ENCODE measurements at places on chromosomes 1 and 21.

DNA sequence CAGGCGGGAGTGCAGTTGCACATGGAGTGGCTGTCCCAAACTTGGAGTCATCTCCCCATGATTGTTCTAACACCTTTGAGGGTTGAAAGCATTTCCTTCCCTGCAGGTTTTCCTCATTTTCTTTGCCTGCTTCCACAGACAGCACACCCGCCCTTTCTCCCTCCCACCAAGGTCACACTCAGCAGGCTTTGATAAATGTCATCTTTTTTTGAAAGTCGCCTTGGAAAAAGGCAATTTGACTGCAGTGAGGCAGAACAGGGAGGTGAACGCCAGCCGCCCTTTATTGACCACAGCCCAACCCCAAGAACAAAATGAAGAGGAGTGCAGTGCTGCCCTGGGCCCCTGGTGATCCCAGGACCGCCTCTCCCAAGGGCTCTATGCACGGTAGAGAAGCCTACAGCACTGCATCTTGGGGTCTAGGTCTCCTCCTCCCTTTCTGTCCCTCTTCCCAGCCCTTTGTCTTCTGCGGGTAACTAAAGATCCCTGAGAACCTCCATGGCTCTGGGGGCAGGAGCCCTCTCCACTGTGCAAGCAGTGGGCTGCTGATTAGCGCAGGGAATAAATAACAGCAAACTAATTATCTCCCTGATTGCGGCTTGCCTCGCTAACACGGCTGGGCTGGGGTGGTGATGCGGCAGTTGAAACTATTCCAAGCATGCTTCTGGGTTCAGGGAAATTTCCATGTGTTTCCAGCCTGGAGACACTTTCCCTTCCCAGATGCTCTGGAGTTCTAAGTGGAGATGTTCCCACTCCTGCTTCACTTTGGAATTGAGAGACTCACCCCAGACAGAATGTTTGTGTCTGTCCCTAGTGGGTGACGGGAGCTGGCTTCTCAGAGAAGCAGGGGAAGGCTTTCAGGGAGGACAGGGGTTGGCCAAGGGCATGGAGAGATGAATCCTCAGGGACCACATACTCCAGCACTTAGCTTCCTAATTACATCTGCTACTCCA, 11.8 kb upstream of the AMIGO1 start:
- DNase-seq, result no peak

DNA sequence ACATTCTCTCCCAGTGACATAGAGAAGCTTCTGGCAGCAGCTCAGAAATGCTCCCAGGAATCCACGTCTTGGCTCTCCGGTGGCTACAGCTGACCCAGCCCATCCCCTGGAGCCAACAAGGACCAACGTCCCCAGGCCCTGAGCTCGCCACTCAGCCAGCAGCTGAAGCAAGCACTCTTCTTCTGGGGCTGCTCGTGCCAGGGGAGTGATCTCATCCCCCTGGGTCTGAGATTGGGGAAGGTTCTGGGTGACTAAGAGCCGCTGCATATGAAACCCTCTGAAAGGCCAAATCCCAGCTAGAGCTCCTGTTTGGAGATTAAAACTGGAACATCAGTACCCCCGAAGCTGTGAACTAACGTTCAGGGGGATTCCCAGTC, 487.9 kb downstream of the NPHP4 start:
- no peak for DNase-seq

GRCh38 chr21:44378646-44379514, 25.5 kb downstream of the TRPM2 start:
- DNase-seq, result no peak

GRCh38 chr1:80441664-80442063, 1359.1 kb upstream of the ADGRL2 start:
- DNase-seq, result no peak

DNA sequence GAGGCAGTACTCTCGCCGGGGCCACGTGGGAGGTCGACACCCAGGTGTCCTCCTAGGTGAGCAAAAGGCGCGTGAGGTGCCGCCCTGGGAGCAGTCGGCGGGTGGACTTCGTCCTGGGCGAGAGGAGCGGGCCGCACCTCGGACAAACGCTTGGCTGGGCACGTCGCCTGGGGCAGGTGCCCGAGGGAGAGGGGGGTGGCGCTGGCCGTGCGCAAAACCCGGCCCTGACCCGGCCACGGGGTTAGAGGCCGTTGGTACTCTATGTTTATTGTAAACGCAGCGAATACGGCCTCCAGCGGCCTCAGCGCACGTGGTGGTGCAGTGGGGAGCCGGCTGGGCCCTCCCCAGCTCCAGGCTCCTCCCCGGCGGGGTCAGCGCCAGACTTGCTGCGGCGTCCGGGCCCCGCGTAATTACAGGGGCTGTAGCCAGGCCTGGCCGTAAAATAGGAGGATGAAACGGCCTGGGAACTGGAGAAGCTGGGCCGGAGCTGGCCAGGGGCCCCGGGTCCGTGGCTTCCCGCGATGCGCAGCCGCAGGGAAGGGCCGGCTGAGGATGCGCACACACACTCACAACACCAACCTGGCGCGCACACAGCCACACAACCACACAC, 1.6 kb upstream of the EFNA1 start:
- DNase-seq, result no peak

DNA sequence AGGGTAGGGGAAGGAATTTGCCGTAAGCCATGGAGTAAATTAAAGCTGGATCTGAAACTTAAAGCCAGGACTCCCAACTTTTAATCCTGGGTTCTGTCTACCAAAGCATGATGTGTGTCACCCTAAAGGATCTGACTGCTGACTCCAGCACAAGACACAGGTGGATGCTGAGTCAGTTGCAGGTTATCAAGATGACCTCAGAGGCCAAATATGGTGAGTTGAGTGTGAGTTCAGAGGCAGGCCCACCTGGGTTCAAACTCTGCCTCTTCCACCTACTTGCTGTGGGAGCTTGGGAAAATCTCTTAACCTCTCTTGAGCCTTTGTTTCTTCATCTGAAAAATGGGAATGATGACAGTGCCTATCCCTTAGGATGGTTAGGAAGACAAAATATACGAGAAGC, 16.7 kb upstream of the LDLRAP1 start:
- DNase-seq, result no peak

- peak; percentile 52 for DNase-seq
Measured at GRCh38 chr1:225474986-225475820, 47.4 kb upstream of the LBR start.

DNA sequence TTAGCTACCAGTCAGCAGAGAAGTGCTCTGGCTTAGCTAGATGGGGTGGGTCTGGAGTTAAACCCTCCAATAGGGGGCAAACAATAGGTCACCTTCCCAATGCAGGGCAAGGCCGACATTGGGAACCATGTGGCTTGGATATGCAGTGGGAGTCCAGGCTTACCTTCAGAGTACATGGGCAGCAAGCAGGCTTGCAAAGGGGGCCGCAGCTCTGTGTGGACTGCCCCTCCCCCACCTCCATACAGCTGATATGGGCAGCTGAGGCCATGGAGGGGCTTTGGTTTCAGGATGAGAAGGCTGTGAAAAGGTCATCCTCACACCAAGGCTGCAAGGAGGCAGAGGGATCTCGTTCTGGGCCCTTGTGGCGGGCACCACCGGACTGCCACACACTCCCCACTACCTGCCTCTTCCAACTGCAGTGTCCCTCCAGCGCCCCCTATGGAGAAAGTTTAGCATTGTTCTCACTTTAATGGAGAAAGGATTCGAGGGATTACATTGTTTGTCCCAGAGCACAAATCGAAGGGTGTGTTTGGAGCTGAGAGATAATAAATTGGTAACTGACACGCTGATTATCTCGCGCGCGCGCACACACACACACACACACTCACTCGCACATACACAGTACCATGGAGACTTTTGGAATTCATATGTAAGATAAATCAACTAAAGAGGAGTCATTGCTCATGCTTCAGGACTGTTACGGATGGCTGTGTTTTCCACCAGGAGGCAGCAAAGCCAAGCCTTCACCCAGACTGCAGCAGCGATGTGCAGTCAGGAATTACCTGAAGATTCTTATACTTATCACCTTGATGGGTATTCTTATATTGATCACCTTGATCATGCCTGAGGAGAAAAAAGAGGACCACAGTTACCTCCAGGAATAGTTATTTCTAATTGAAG, 7.0 kb upstream of the SMCP start:
- peak; percentile 18 for DNase-seq

DNA sequence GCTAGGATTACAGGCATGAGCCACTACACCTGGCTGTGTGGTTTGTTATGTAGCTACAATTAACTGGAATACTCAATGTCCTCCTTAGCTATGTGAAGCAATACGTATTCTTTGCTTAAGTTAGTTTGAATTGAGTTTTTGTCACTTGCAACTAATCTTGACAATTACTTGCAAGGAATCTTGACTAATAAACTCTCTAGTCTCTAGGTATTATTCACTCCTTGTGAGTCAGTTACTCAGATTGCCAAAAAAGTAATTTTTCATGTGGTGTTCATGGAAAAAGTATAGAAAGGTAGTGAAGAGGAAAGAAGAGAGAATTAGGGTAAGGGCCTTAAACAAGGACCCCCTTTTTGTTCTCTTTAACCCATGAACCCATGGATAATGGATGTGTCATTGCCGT, 7.6 kb upstream of the SNX27 start:
- no peak for DNase-seq

Measured in DMS79 treated with DMSO at 0.1 percent for 48 hours (cell line).